ENCODE measurements at places on chromosomes 12 and 14.

GRCh38 chr12:79927772-79928474, 7.0 kb downstream of the PPP1R12A start:
- no peak for DNase-seq

DNA sequence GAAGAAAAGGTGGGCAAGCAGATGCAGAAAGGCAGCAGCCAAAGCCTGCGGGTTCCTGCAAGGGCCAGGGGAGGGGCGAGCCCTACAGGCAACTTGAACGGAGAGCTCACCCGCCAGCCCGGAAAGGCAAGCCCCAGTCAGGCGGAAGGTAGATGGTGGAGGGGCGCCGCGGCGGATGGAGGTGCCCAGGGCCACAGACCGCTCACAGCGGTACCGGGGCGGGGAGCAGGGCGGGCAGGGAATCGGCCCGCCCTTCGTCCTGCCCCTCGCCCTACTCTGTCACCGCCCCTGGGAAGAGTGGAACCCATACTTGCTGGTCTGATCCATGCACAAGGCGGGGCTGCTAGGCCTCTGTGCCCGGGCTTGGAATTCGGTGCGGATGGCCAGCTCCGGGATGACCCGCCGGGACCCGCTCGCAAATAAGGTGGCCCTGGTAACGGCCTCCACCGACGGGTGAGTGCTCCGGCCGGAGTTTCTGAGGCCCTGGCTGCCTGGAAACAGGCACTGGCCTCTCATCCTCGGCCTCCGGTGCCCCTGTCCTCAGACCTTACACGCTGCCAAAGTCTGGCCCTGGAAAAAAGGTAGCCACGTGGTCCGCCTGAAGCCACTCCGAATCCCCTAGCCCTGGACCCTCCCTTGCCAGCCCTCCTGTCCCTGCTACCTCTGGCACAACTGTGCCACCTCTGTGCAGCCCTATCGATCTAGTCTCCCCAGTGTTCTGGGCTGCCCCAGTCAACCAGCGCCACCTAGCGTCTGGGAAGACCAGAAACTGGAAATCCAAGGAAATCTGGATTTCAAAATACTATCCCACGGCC, at the start of gene DHRS4:
TSS of gene DHRS4 (plus strand) at position 307 of the 815 bp plus-strand sequence. CDS start at position 326, 19 bp downstream.
- peak; percentile 73 for DNase-seq

DNA sequence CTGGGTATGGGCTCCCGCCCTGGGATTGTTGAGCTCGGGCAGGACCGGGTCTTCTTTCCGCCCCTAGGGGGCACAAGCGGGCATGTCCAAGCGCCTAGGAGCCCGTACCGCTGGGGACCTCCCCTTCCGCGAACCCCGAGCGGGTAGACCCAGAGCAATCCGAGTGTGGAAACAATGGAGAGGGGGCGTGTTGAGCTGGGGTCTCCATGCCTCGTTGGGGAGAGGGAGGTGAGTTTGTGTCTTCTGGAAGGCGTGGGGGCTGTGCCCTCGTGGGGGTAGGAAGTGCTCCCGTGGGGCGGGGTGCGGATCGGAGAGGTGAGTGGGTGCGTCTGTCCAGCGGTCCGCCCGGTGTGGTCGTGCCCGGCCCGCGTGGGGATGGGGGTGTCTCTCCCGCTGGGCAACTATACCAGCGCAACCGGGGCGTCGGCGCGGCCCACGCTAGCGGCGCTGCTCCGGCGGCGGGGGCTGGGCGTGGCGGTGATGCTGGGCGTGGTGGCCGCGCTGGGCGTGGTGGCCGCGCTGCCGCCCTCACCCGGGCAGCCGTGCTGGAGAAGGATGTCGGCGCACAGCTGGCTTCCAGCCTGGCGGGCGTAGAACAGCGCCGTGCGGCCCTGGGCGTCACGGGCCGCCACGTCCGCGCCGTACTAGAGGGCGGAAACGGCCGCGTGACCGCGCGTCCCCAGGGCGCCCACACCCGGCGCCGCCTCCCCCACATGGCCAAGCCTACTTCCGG, 12.2 kb downstream of the AGAP2 start:
- no peak for DNase-seq

DNA sequence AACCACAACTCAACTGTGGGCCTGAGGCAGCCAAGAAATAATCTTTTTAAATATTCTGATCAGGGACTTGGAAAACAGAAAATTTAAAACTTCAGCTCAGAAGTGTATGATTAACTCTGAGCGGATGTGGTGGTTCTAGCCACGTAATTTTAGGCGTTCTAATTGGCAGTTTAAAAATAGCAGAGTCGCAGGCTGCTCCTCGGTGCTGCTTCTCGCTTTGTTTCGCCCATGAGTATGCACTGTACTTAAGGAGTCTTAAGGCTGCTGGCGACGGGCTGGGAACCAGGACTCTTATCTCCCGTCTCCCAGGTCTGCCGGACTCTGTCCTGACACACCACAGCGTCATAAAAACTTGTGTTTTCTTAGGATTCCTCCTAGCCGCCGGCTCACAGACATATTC, 113.4 kb upstream of the PELI2 start:
- no peak for DNase-seq

GRCh38 chr12:114679942-114680341, 4.0 kb downstream of the TBX3 start:
- no peak for DNase-seq

DNA sequence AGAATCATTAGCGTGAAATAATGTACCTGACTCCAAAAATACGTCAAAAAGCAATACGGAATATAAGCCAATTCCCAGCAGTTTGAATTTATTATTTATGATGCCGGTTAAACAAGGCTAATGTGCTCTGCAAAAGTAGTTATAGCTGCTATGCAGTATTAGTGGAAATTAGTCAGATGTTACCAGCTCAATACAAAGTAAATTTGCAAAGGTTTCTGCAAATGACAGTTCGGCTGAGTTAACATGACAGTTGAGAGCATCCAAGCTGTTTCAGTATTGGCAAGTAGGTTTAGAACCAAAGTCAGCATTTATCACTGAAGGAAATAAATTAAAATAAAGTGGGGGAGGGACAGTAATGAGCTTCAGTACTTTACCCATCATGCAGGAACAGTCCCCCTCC, 1665.8 kb upstream of the FLRT2 start:
- no peak for DNase-seq

GRCh38 chr12:79765157-79765556, 74.4 kb upstream of the PAWR start:
- DNase-seq = no peak

- no peak for DNase-seq
These were observed 2.7 kb upstream of the BCL7A start for GRCh38 chr12:122018937-122019336.

GRCh38 chr12:94074980-94075629, 73.3 kb upstream of the PLXNC1 start:
- no peak for DNase-seq

DNA sequence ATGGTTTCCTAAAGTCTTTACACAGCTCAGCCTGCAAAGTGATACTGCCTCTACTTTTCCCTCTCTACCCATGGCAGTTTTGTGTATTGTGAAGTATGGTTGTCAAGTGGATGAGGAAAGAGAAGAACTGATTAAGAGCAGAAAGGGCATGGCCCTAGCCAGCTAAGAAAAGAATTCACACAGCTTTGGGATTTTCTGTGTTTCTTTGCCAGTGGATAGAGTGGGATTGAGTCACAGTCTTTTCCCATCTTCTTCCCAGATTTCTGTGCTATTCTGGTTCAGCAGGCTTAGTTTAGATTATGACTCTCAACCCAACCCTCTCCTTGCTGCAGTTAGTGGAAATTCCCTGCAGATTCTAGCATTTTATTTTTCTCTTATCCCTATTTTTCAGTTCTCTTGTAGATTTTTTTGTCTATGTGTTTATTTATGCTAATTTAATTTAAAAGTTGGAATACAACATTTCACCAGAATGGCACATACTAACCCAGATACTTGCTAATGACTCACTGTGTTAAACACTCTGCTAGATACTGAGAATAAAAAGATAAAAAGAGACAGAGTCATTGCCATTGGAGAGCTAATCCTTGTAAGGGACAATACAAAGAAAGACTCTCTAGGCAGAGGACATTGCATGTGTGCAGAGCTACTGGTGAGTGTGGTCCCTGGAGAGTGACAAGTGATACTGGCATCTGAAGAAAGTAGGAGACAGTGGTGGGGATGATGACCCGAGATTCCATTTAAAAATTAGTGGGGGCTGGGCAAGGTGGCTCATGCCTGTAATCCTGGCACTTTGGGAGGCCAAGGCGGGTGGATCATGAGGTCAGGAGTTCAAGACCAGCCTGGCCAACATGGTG, 106.3 kb downstream of the ST8SIA1 start:
- DNase-seq = no peak

DNA sequence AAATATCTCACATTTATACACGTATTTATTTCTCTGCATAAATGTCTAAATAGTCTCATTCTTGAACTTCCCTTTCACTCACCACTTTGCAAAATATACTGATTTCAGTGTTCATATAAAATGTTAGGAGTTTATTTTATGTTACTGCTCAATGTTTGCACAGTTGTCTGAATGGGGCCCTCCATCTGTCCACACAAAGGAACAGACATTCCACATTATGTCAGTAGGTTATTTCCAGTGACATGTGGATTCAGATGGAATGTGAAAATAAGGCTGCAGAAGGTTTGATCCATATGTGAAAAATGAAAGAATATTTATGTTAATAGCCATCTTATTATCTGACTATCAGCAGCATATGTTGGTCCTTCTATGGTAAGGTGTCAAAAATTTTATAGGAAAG, 994.4 kb upstream of the SEL1L start:
- DNase-seq = no peak

GRCh38 chr12:24200010-24200409, 250.5 kb upstream of the SOX5 start:
- no peak for DNase-seq

DNA sequence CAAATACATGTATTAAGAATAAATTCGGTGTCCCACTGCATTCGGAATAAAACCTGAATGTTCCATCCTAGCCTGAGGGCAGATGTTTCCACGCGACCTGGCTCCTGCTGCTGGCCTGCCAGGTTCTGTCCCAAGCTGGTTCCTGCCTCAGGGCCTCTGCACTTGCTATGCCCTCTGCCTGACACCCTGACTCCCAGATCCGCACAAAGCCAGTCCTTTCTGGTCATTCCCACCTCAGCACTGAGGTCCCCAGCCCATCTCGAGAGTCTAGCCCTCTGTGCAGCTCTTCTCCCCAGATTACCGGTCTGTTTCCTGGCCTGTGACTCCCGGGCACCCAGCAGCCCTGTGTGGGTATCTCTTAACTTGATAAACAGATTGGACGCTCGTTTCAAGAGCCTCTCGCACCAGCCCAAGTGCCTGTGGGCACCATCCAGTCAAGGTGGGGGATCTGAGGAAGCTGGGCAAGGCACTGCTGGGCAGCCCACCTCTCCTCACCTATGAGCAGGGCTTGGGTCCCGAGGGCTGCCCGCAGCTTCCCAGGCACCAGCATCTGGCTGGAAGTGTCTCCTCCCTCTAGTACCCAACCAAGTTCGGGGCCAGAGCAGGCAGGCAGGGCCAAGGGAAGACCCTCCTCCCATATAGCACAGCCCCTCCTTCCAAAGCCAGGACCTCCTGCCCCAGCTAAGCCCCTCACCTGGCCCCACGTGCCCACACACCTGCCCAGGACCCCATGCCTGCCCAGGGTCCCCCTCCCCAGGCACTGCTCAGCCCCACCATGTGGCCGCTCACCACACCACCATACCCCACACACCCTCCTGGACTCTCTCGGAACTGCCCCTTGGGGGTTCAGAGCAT, 132.2 kb downstream of the NCOR2 start:
- no peak for DNase-seq

GRCh38 chr14:61569812-61570548, 125.3 kb upstream of the HIF1A start:
- DNase-seq = peak; percentile 4

- DNase-seq = no peak
These were observed 206.4 kb upstream of the ALG10B start for GRCh38 chr12:38110026-38110699.

DNA sequence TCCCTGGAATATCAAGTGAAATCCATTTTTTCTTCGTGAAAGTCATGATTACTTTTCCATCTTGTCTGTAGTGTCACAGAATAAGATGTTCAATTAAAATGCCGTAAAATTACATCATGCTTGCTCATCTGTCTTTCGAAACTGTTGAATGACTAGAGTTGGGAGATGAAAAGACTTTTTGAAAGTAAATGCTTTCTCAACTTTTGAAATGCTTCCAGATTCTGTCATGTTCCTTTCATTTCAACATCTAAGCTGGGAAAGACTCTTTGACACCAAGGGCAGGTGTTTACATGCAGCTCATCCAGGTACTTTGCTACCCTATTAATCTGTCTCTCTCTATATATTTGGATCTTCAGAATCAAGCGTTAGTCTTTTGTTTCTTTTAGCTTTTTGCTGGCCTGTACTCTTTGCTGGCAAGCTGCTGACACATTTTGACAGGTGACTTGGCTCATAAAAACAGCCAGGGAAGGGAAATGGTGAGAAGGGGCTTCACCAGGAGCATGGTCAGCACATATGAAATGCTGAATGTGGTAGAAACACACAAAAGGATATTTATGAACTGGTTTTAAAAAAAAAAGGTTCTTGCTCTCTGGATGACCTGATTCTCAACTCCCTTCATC, 77.0 kb upstream of the METAP2 start:
- no peak for DNase-seq

GRCh38 chr12:21509768-21510167, 8.2 kb downstream of the GOLT1B start:
- DNase-seq = no peak

DNA sequence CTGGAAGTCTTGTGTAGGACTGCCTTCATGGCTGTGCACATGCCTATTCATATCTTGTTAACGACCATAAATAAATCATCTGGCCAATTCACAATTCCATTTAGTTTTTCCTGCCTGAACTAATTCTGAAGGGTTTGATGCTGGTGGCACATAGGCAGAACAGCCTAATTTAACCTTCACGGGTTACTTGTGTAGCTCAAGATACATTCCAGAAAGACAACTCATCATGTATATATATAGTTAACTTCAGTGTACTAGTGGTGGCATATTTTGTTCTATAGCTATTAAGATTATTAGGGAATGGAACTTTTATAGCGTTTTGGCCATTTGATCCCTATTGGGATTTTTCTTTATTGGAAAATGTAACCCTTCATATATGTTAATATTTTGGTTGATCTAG, 31.4 kb downstream of the CFAP54 start:
- no peak for DNase-seq

GRCh38 chr12:71299541-71300376, 139.8 kb upstream of the LGR5 start:
- DNase-seq = no peak

- DNase-seq = no peak
These were observed 6.5 kb downstream of the IAPP start for GRCh38 chr12:21379218-21379617.

DNA sequence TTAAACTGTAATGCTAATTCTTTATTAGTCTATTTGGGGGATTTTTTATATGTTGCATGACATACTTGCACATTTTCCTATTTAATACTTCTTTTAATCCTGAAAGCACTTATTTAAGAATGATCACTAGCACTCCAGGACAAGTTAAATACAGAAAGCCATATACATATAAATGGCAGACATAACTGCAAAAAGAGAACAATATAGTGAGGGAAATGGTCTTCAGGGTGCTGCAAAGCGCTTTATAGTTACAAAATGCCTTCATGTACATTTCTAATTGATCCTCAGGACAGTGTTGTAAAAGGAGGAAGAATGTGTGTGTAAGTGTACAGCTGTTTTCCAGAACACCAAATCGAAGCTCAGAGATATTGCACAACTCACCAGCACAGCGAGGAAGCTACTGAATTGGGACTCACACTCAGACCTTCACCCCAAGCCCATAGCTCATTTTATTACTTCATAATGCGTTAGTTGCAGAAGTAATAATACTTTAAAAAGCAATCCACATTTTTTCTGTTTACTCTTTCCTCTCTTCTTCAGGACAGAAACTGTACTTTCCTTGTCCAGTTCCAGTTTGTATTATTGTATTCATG, 428.2 kb downstream of the RAD51B start:
- no peak for DNase-seq

All from KG1 (cell line).